ENCODE measurements at places on chromosomes 12 and 14.

DNA sequence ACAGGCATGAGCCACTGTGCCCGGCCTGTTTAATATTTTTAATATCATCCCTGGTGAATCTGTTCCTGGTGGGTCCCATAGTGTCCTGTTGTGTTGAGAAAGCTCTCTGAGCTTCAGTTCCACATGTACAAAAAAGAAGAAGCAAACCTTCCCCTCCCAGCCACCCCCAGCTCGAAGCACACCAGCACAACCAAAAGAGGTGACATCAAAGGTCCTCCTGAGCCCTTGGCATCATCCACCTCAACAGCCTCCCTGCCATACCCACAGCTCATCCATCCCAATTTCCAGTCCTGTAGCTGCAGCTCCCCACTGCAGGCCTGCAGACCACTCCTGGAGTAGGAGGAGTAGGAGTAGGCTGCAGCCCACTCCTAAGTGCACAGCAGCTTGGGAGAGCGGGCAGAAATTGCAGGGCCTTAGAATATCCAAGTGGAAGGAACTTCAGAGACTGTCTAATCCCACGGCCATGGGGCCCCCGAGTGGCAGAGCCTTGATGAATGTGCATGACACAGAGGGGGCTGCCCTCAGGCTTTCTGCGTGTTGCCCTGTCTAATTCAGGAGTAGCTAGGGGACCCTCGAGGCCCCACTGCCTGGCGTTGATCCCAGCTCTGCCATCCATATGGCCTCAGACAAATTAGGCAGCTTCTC lies 36.7 kb upstream of the CD9 start:
- DNase-seq = no peak

- no peak for DNase-seq
Measured at GRCh38 chr12:108699955-108700563, 31.3 kb downstream of the CORO1C start.

GRCh38 chr14:48243900-48244299 lies 568.5 kb upstream of the MDGA2 start:
- no peak for DNase-seq

- DNase-seq = no peak
Measured at GRCh38 chr12:67740711-67741110, 92.2 kb downstream of the DYRK2 start.

GRCh38 chr14:79706382-79706781 lies 504.9 kb downstream of the DIO2 start:
- no peak for DNase-seq

GRCh38 chr12:82723093-82723492 lies 36.4 kb downstream of the TMTC2 start:
- no peak for DNase-seq

DNA sequence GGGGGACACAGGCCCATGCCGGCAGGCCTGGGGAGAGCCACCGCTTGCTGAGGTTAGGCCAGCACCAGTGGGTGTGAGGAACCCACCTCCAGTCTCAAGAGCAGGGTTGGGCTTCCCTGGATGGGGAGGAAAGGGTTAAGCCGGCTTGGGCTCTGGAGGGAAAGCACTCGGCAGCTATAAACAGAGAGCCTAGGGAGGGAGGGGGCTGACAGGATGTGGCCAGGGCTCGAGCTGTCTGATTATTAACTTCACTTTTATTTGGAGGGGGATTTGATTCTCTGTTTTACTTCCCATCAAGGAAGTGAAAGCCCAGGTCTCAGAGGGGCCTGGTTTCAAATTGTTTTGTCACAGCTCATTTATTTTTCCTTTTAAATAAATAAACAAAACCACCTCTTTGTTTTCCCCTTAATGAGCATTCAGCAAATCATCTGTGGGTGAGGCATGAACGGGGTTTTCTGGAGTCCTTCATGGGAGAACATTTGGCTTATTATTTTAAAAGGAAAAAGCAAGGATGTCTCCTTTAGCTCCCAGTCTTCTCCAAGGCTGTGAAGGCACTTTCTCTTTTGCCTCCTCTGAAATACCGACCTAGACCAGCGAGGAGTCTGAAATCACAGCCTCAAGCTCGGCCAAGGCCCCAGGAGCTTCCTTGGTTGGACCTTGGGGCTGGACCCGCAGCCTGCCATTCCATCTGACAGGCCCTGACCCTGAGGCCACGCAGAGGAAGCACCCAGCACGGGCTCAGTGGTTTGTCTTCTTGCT lies 21.9 kb upstream of the ZFP36L1 start:
- no peak for DNase-seq

DNA sequence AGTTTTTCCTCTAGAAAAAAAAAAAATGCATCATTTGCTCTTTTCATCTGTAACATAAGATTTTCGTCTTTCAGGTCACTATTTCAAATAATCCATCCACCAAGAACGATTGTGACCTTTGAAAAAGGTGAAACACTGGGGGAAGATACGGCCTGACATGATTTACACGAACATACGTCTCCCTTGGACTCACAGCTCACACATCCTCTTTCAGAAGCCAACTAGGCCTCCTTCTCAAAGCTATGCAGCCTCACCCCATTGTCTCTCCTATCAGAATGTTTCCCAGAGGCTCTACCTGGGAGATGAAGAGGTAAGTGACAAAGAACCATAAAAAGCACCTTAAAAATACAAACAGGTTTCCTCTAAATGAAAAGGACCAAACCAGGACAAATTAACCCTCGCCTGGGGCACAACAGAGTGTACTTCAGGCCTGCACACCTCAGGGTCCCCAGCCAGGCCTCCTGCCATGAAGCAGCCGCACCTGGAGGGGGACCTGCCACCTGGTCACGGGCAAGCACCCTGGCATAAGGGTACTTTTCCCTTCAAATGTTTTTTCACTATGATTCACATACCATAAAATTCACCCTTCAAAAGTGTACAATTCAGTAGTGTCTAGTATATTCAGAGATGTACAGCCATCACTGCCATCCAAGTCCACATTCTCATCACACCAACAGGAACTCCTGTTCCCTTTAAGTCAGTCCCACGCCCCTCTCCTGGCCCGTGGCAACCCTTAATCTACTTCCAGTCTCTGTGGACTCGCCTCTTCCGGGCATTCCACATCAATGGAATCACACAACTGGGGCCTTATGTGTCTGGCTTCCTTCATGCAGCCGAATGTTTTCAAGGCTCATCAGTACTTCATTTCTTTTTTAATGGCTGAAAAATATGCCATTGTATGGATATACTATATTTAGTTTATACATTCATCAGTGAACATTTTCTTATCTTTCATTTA lies 5.4 kb downstream of the SLC15A4 start:
- no peak for DNase-seq

DNA sequence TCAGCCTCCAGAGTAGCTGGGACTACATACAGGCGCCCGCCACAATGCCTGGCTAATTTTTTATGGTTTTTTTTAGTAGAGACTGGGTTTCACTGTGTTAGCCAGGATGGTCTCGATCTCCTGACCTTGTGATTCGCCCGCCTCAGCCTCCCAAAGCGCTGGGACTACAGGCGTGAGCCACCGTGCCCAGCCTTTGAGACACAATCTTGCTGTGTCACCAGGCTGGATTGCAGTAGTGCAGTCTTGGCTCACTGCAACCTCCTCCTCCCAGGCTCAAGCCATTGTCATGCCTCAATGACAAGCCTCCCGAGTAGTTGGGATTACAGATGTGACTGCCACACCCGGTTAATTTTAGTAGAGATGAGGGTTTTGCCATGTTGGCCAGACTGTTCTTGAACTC lies 21.3 kb upstream of the STRN3 start:
- DNase-seq = no peak

DNA sequence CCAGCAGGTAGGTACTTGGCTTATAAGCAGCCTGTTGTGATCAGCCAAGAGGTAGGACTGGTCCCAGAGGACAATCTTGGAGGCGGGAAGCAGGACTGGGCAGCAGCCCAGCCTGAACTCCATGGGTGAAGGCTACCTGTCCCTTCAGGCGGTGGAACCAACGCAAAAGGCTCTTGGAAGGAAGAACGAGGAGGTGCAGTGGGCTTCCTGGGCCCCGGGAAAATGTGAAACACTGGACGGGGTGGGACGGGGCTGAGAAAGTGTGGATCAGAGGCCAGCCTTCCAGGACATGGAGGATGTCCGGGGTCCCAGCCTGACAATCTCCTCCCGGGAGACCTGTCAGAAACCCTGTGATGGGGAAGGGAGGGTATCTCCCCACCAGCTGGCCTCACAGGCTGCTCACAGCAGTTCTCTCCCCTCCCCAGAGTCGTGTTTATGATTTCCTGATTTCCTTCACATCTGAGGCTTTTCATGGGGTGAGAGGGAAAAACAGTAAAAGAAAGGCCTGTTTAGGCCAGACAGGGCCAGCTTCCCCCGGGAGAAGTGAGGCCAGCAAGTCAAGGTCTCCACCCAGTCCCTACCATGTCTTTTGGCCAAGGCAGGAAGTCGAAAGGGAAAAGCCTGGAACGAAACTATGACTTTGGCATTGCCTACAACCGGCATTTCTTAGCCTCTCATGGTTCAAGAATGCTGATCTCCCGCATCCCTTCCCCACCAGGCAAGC lies 11.3 kb downstream of the CMKLR1 start:
- no peak for DNase-seq

GRCh38 chr14:22521449-22522239 lies 67.4 kb downstream of the DAD1 start:
- no peak for DNase-seq

GRCh38 chr12:95516757-95517156 lies 34.5 kb downstream of the USP44 start:
- no peak for DNase-seq
